Frontal cortex (tissue), 4 donors: ENCODE measurements at places on chromosomes 4 and X.

DNA sequence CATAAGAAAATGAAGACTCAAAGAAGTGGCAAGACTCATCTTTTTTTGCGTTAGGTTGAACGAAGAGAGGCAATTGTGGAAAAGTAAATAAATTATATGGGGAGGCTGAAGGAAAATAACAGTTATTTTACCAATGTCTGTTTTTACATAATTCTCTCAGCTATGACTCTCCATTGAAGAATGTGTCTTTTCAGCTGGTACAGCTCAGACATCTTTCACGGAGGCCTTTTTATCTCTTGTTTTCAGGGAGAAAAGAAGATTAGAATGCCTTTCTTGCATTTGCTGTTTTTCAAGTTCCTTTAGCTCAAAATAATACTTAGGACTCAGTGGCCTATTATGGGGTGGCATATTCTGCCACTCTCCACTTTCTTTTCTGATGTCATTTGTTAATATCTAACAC is 153.0 kb downstream of the ADAM29 start:
- DNase-seq, result no peak

- no peak for DNase-seq
These were observed 134.4 kb downstream of the AFF1 start for GRCh38 chr4:87069037-87069742.

DNA sequence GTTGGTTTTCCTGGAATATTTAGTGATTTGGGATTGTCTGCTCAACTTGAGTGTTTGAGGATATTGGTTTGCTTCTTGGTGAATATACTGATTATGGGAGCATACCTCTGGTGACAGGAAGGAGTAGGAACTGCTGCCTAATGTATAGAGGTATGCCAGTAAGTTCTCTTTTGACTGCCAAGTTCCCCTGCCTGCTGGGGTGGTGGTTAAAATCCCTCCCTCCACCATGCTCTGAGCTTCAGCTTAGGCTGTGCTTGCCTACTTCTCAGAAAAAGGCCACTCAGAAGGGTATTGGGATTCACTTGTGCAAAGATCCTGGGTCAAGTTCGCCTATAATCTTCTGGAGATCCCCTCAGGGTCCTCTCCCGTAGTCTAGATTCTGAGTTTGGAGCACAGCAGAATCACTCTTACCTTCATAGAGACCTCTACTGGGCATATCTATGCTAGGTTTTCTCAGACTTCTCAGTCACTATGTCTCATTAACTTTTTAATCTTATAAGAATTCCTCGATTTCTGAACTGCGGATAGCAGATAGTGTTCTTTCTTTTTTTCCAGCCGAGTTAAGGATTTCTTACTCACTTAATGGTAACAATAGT is 44.7 kb upstream of the DCK start:
- DNase-seq, result no peak

GRCh38 chr4:24514808-24515207 is 69.5 kb downstream of the DHX15 start:
- DNase-seq, result no peak

- DNase-seq, result no peak
These were observed 777.7 kb downstream of the STIM2 start for GRCh38 chr4:27638163-27638915.

DNA sequence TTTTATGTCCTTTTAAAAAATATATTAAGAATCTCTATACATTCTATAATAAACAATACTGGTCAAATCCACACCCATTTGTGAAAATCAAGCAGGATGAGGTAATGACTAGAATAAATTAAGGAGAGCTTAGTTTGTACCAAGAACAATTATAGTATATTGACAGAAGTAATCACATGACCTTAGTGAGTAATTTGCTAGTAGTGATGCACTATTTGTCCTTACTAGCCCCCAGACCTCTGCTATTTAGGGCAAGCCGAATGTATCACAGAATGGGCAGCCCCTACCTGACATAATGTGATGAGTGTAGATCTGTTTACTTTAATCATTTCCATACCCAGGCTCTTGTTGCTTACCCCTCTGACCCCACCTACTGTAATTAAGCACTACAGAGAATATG is 15.8 kb downstream of the ATP1B4 start:
- no peak for DNase-seq

DNA sequence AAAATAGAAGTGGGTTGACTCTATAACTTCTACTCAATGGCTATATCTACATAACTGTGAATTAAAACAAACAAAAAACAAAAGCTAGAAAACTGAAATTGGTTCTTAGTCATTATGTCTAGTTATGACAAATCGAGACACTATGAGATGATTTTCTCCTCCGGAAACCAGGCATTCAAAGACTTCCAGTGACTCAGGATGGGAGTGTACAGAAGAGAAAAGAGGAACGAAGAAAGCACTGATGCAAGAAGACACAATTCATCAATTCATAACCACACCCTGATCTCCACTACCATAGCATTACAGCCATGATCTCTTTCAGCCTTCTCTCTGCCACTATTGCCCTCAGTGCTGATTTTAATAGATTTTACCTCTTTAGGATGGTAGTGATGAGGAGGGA is 253.6 kb downstream of the CBLL2 start:
- DNase-seq, result no peak

GRCh38 chrX:24097741-24098260 is 43.0 kb downstream of the EIF2S3 start:
- DNase-seq, result no peak

DNA sequence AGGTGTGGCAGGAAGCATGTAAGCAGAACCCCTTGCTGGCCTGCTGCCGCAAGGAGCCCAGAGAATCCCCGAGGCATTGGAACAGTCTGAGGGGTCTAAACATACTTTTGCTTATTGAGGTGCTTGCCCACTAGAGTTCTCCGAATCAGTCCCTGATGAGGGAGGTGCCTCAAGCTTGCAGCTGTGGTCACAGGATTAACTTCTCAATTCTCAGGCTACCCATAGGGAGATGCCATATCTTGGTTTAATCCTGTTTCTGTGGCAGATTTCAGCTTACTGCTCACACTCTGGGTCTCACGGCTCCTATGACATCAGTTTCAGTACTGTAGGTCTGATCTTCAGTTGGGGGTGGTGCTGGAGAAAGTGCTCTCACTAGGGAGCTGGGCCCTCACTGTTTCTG is 39.9 kb downstream of the CCNG2 start:
- no peak for DNase-seq

- no peak for DNase-seq
These were observed 1037.4 kb upstream of the PABPC4L start for GRCh38 chr4:135238940-135239339.

GRCh38 chr4:60259781-60260180 is 940.3 kb upstream of the ADGRL3 start:
- DNase-seq, result no peak

DNA sequence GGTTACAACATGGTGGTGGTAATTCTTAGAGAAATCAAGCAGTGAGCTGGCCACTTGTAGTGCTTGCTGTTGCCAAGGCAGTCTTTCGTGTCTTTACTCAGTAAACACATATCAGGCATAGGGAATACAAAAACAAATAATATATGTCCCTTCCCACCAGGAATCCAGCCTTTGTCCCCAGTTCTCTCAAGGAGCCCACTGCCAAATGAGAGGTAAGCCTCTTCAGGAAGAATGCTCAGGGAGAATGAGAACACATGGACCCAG is 421 bp upstream of the PLAC1 start:
- DNase-seq, result no peak
